Renal pelvis (tissue), 12 donors: ENCODE measurements at places on chromosomes 4 and X.

DNA sequence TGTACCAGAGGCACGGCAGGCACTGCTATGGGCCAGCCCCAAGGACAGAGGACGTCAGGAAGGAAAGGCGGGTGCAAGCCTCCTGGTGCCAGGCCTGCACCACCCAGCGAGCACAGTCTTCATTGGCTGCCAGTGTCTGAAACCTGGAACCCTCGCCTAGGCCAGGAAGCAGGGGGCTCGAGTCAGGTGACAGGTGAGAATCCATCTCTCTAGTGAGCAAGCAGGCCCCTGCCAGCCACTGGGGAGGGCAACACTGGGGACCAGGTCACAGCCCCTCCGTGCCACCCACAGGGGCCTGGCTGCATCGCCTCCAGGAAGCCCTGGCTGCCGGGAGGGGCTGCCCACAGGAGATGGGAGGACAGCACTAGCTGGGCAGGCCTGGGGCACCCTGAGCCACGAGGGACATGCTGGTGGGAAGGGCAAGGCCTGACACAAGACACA is 6.9 kb upstream of the HAUS3 start:
- no peak for DNase-seq

- peak; percentile 74 for DNase-seq
Observed at GRCh38 chrX:50067435-50068284, 133.1 kb downstream of the AKAP4 start.

- no peak for DNase-seq
Observed at GRCh38 chrX:66200855-66201795, 37.1 kb downstream of the HEPH start.

- DNase-seq = no peak
Observed at GRCh38 chrX:38649674-38650647, 88.6 kb downstream of the TSPAN7 start.

- DNase-seq = no peak
Observed at GRCh38 chrX:20514358-20514757, 247.6 kb upstream of the RPS6KA3 start.

DNA sequence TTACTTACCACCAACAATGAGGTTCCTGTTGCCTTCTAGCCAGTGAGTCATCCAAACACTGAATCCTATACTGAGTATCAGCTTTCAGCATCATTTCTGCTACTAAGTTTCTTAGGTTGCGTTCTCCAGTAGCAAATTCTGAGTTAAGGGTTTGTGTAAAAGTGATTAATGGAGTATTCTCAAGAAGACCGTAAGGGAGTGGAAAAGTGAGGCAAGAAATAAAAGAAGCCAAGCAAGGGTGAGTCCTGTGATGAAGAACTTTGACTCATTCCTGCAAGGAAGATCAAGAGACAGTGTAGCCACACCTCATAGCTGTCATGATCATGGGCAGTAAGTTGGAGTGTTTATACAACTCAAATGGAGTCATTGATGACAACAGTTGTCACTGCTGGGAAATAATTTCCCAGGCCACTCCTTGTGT is 446.2 kb downstream of the RAPGEF2 start:
- DNase-seq = no peak

- DNase-seq = no peak
Observed at GRCh38 chrX:960821-961220, 251.6 kb downstream of the CRLF2 start.

GRCh38 chr4:61648264-61648663 is 448.1 kb downstream of the ADGRL3 start:
- no peak for DNase-seq

DNA sequence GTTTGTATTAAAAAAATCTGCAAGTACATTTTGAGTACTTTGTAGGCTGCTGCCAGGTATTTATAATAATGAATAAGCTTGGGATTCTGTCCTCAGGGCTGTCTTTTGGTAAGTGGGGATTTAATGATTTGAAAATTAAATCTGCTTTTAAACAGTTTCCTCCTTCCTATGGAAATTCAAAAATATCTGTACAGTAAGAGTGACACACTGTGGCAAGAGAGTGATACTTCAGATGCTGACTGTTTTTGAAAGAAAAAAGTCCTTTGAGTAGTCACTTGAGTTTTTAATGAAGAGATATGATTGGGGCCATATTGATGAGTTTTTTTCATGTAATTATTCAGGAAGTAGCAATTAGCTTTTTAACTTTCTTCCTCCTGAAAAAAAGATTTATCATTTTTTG is 49.2 kb downstream of the SMARCAD1 start:
- no peak for DNase-seq

- DNase-seq = no peak
Observed at GRCh38 chr4:169438057-169438480, 167.3 kb upstream of the SH3RF1 start.
